AG04450 (cell line): ENCODE measurements at places on chromosomes 11 and 22.

DNA sequence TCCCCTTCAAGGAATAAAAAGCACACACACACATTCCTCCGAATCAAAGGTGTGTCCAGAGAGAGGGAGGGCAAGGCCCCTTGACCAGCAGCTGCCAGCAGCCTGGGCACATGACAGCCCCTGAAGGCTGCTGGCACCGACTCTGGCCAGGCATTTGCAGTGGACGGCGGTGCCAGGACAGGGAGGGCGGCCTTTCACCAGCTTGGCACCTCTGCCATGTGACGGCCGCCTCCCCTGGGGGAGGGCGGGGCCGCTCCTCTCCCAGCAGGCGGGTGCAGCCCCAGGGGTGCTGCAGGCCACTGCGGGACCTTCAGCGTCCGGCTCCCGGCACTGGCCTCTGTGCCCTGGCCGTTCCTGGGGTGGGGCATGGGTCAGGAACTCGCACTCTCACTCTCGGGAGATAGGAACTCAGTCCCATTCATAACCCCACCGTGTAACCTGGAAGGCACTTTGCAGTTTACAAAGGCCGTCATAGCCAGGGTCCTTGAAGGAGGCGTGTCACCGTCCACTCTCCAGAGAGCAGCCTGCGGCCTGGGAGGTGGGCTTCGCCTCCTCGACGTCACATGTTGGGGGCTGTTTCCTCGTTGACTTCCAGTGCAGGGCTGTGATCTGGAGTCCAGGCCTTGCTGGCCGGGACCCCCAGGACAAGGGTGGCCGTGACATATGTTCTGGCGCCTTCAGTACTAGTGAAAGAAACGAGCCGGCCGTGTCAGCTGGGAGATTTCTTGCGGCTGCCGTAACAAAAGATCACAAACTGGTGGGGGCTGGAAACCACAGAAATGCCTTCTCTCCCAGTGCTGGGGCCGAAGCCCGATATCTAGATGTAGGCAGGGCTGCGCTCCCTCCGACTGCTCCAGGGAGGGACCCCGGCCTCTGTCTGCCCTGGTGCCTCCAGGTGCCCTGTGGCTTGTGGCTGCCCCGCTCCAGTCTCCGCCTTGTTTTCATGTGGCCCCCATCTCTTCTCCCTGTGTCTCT lies 39.9 kb upstream of the SMIM38 start:
- no peak for DNase-seq

- no peak for DNase-seq
These were observed 9.2 kb upstream of the TSKU start for GRCh38 chr11:76773921-76774361.

GRCh38 chr11:12771875-12772274 lies 97.7 kb downstream of the TEAD1 start:
- DNase-seq: no peak

- no peak for DNase-seq
These were observed 8.1 kb upstream of the UCP2 start for GRCh38 chr11:73990730-73991129.

DNA sequence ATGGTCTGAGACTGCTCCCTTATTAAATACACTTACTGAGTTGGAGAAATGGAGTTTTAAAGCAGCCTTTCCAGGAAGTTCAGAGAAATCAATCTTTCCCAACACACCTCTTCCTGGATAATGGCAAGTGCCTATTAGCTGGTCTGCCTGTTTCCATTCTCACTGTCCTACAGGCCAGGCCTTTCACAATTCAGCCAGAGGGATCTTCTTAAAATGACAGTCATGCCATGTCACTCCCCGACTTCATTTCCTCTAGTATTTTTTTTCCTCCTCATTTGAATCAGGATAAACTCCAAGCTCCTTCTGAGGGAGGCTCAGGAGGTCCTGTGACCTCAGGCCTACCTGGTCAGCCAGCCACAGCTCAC lies 62.6 kb downstream of the FDX1 start:
- DNase-seq: no peak

DNA sequence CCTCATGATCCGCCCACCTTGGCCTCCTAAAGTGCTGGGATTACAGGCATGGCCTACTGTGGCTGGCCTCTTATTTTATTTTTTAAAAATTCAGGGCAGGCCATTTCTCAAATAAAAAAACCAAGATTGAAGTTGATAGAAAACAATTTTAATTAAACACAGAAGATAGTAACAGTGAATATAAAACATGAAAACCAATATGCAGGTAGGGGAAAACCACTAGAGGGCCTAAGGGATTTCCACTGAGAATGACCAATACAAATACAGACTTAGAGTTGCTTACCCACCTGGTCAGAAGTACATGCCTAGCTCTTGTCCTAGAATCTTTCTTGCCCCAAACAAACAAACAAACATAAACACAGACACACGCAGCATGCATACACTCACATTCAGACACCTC lies 1.7 kb upstream of the RTCB start:
- peak; percentile 6 for DNase-seq

- no peak for DNase-seq
These were observed 1.2 kb downstream of the DDX17 start for GRCh38 chr22:38504731-38505540.

DNA sequence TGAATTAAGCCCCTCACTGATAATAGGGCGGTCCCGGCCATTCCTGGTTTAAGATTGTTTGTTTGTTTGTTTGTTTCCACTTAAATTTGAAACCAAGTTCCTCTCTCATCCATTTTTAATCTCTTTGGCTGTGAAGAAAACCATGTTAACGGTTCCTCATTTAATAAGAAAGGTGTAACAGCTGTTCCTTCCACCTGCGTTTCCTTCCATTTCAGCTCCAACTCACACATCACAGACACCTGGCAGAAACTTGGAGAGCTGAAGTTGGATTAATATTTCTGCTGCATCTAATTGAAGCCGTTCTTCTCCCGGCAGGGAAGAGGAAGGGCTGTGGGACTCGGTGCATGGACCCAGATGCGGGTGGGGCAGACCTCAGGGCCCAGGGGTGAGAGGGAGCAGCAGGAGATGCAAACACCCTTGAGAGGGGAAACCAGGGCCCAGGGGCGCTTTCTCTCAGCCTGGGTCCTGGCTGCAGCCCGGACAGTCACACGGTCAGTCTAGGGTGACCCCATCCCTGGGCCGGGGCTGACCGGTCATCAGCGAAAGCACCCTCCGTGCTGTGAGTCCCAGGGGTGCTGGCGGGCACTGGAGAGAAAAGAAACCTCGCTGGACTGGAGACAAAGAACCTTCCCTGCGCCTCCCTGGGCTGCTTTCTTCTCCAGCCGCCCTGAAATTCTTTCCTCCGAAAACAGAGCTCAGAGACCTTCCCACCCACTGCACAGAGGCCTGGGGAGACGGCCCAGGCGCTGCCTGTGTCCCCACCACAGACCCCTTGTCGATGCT lies 242.0 kb downstream of the BRD1 start:
- DNase-seq: no peak
